ENCODE measurements at places on chromosomes 4 and X. TPM values are rescaled to one million over a fixed set of nuclear protein-coding genes. Genes with fewer than 3 reads are reported as not detected.
A peak's percentile ranks its signal among the peaks of the same experiment; 100 is the strongest.

Gene CCDC120
- 7.3 TPM for total RNA-seq

Gene POLA1
- total RNA-seq = 5.5 TPM

Gene SYN1
- 0.57 TPM for total RNA-seq

Gene HTT
- 36.9 TPM for total RNA-seq

Gene UBE2D3
- total RNA-seq = 135 TPM

- DNase-seq = no peak
- no peak overlapping the region for H3K4me3 ChIP-seq
- H3K27ac ChIP-seq = no peak overlapping the region
- H3K36me3 ChIP-seq = no peaks in the 10 kb centered on the region
Measured at GRCh38 chrX:4844376-4844775, 1130.9 kb upstream of the PRKX start.

DNA sequence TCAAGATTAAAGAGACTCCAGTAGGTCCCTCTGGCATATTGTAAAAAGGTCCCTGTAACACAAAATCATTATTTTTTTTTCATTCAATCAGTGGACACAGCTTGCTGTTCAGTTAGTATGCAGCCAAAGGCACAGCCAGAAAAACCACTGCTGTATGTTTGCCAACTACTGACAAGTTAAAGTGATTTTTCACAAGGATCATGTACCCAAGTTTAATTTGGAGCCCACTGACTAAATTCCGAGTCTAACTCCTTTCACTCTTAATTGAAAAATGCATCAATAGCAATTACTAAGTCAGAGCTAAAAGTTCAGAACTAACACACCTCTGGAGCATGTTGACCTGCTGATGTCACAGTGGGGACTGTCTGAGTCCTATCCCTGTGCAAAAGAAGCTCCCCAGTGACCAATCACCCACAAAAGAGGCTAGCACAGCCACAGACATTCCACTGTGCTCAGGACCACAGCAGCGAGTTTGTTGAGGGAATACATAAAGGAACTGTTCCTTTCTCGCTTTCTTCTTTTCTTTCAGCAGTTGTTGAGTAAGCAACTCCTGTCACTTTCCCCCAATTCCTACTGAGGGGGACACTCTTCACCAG is 60.4 kb downstream of the STX18 start:
- no peak for DNase-seq
- H3K4me1 ChIP-seq = peaks cover 13% of the 10 kb centered on the region

GRCh38 chr4:140037353-140038030 is 116.5 kb downstream of the MAML3 start:
- peaks cover 9% of the 10 kb centered on the region for H3K4me1 ChIP-seq
- H3K27me3 ChIP-seq = no peaks in the 10 kb centered on the region
- no peaks in the 10 kb centered on the region for H3K36me3 ChIP-seq
- no peak for DNase-seq
- no peak overlapping the region for H3K27ac ChIP-seq

- H3K36me3 ChIP-seq = no peaks in the 10 kb centered on the region
- no peaks in the 10 kb centered on the region for H3K27me3 ChIP-seq
- H3K4me1 ChIP-seq = no peaks in the 10 kb centered on the region
- H3K27ac ChIP-seq = no peak overlapping the region
- H3K4me3 ChIP-seq = no peak overlapping the region
Measured at GRCh38 chr4:145795521-145795920, 115.6 kb downstream of the C4orf51 start.

GRCh38 chr4:6056976-6057766 is 38.9 kb upstream of the C4orf50 start:
- no peaks in the 10 kb centered on the region for H3K27me3 ChIP-seq
- H3K36me3 ChIP-seq = no peaks in the 10 kb centered on the region
- H3K4me3 ChIP-seq = no peak overlapping the region
- H3K27ac ChIP-seq = no peak overlapping the region

- H3K27me3 ChIP-seq = no peaks in the 10 kb centered on the region
- no peak overlapping the region for H3K27ac ChIP-seq
- no peak for DNase-seq
- H3K4me3 ChIP-seq = no peak overlapping the region
Measured at GRCh38 chr4:38759790-38760122, 23.0 kb downstream of the TLR10 start.

GRCh38 chr4:125833-126232 is 1.5 kb downstream of the ZNF718 start:
- H3K4me3 ChIP-seq = peak overlapping the region; percentile 79
- H3K4me1 ChIP-seq = no peaks in the 10 kb centered on the region

DNA sequence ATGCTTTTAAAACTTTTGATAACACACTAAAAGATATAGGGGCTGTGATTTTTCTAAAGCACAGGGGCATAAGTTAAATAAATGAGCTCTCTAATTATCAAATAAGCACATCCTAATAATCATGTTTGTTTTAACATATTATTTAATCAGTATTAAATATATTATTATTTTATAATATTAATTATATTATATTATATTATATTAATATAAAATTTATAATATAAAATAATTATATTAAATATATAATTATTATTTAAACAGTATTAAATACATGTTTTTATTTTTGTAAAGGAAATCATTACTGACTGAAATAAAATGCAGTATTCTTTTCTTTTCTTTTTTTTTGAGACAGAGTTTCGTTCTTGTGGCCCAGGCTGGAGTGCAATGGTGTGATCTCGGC is 136.5 kb downstream of the IL15 start:
- H3K27me3 ChIP-seq = no peaks in the 10 kb centered on the region
- DNase-seq = no peak
